ENCODE measurements at places on chromosomes 2 and 18. TPM values are rescaled to one million over a fixed set of nuclear protein-coding genes. Genes with fewer than 3 reads are reported as not detected.
A peak's percentile ranks its signal among the peaks of the same experiment; 100 is the strongest.

The BCL2 gene
- total RNA-seq = 14.3 TPM

DNA sequence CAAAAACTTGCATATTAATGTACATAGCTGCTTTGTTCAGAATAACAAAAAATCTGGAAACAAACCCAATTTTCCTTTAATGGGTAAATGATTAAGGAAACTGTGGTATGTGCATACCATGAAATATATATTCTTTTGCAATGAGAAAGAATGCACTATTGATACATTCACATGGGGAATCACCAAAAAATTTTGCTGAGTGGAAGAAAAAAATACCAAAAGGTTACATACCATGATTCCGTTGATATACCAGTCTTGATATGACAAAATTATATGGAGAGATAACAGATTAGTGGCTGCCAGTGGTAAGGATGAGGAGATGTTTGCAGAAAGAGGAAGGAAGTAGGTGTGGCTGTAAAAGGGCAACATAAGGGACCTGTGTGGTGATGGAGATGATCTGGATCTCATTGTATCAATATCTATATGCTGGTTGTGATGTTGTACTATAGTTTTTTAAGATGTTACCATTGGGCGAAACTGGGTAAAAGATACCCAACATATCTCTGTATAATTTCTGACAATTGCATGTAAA, 54.6 kb upstream of the BCL2L11 start:
- no peaks in the 10 kb centered on the region for H3K4me1 ChIP-seq
- H3K4me3 ChIP-seq = no peak overlapping the region
- no peak overlapping the region for H3K27ac ChIP-seq

The DHRS9 gene
- 117 TPM for total RNA-seq

DNA sequence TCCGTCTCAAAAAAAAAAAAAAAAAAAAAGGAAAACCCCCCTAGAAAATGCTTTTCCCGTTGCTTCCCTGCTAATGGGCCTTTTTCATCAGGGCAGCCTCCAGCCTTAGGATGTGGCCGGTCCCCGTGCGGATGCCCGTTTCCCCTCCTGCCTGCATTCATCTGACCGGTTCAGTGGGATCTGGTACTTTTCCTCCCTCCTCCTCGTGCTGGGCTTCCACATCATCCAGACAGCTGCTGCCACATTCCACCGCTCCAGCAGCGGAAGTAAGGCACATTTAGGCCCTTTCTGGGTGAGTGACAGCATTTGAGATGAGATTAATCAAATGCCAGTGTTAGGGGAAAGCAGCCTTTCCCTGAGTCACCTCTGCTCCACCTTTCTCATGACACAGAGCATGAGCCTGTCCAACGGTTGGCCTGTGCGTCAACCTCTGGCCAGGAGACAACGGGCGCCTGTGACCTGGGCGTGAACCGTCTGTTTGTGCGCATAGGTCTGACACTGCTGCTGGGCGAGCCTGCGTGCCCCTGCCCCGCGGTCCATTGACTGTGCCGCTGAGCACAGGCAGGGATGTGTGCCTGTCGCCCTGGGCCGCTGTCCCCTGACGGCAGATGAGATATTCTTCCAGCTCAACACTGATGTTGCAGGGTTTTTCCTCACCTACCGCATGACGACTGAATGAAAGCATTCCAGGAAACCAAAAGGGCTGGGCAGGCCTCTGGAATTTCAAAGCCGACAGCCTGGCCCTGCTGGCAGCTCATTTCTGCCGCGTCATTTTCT, 174.0 kb downstream of the TGIF1 start:
- DNase-seq = peak; percentile 85
- peaks cover 22% of the 10 kb centered on the region for H3K4me1 ChIP-seq
- H3K27me3 ChIP-seq = no peaks in the 10 kb centered on the region
- no peak overlapping the region for H3K4me3 ChIP-seq

The NPHP1 gene
- total RNA-seq = 0.95 TPM

The CEBPZOS gene
- total RNA-seq = 7.5 TPM

The ARHGAP15 gene
- total RNA-seq = 20.8 TPM

The PLGLB1 gene
- total RNA-seq = not detected

The ATL2 gene
- 17.6 TPM for total RNA-seq
